ENCODE measurements at places on chromosomes 6 and 20.

GRCh38 chr20:24446811-24447210 is 22.6 kb upstream of the SYNDIG1 start:
- DNase-seq, result no peak

GRCh38 chr6:136761227-136761922 is 30.9 kb downstream of the MAP3K5 start:
- no peak for DNase-seq

GRCh38 chr6:395432-396125 is 4.0 kb downstream of the IRF4 start:
- no peak for DNase-seq

GRCh38 chr6:52231406-52232127 is 12.7 kb downstream of the IL17F start:
- DNase-seq, result no peak
